ENCODE measurements at places on chromosomes 11 and 22. TPM values are rescaled to one million over a fixed set of nuclear protein-coding genes. Genes with fewer than 3 reads are reported as not detected.

DNA sequence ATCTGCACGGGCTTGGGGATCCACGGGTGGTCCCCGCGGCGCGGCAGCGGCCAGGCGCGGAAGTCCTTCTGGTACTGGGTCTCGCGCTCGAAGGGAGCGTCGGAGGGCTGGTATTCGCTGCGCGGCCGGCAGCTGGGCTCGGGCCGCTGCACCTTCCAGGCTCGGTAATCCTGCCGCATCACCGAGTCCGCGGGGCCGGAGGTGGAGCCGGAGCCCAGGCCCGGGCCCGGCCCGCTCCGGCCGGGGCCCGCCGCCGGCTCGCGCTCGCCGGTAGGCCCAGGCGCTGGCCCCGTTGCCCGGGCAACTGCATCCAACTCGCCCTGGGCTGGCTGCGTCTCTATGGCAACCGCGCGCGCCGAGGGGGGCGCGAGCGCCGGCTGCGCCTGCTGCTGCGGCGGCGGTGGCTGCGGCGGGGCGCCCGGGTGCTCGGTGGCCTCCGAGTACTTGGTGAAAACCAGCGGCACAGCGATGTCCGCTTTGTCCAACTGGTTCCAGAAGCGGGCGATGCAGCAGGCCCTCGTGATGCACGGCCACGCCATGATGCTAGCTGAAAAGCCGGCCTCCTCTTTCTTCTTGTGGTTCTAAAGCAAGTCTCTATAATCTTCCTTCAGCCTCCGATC is 897 bp downstream of the MAP6 start:
- H3K27me3 ChIP-seq = peaks cover 12% of the 10 kb centered on the region
- peaks cover 6% of the 10 kb centered on the region for H3K36me3 ChIP-seq
- peak; percentile 94 for DNase-seq
- H3K4me1 ChIP-seq = peaks cover 27% of the 10 kb centered on the region
- H3K27ac ChIP-seq = peak overlapping the region; percentile 98

FOXR1 gene
- total RNA-seq = not detected

- no peak overlapping the region for H3K27ac ChIP-seq
- peaks cover 10% of the 10 kb centered on the region for H3K27me3 ChIP-seq
- no peak for DNase-seq
- no peak overlapping the region for H3K4me3 ChIP-seq
- H3K36me3 ChIP-seq = no peaks in the 10 kb centered on the region
These were observed 2.3 kb upstream of the SLC25A1 start for GRCh38 chr22:19180740-19181410.

- H3K27ac ChIP-seq = no peak overlapping the region
- peaks cover 12% of the 10 kb centered on the region for H3K36me3 ChIP-seq
- H3K27me3 ChIP-seq = no peaks in the 10 kb centered on the region
- DNase-seq = no peak
- peaks cover 2% of the 10 kb centered on the region for H3K4me1 ChIP-seq
These were observed 68.5 kb upstream of the C11orf58 start for GRCh38 chr11:16669799-16670415.

DNA sequence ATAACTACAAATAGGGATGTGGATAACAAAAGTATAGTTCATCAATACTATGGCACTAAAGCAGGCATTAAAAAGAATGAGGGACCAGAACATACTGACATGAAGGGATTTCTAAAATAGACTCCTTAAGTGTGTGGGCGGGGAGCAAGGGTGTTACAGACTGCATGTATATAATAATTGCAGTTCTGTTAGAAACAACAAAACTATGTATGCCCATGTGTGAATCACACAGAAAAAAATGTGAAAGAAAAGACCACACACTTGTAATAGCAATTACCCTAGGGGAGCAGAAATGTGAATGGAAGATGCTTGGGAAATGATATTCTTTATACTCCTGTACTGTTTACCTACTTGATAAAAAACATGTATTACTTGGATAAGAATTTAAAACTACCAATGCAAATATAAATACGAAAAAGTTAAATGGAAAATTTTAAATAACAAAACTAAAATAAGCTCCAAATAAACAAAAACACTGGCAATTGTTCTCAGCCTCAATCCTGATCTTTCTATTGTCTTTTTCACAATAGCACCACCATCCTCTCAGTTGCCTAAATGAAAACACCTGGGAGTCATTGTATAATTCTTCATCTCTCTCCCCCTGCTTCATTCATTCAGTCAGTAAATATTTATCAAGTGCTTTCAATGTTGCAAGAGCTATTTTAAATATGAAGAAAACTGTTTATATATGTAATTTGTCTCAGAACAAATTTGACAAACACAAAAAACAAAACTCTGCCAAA is 129.8 kb downstream of the FCHSD2 start:
- no peak for DNase-seq
- H3K4me3 ChIP-seq = no peak overlapping the region
- H3K4me1 ChIP-seq = no peaks in the 10 kb centered on the region
- peaks cover 2% of the 10 kb centered on the region for H3K27me3 ChIP-seq
- peaks cover 23% of the 10 kb centered on the region for H3K36me3 ChIP-seq

DNA sequence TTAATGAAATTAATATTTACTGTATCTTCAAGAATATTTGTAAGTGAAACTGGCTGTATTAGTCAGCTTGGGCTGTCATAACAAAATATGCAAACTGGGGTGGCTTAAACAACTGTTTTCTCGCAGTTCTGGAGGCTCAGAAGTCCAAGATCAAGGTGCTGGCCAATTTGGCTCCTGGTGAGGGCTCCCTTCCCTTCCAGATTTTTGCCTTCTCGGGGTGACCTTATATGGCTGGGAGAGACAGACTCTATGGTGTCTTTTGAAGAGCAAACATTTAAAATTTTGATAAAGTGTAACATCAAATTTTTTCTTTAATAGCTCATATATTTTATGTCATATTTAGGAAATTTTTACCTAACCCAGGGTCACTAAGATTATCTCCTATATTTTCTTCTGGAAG is 30.2 kb downstream of the CSTPP1 start:
- H3K27me3 ChIP-seq = no peaks in the 10 kb centered on the region
- no peak overlapping the region for H3K4me3 ChIP-seq
- H3K36me3 ChIP-seq = peaks cover 5% of the 10 kb centered on the region
- H3K27ac ChIP-seq = no peak overlapping the region
- DNase-seq = no peak
